Stimulated activated CD8-positive, alpha-beta memory T cell treated with anti-CD3 and anti-CD28 coated beads, Interleukin-4, amount 100 ng/mL, for 24 hours (primary cell): ENCODE measurements at places on chromosomes 2 and 18.

DNA sequence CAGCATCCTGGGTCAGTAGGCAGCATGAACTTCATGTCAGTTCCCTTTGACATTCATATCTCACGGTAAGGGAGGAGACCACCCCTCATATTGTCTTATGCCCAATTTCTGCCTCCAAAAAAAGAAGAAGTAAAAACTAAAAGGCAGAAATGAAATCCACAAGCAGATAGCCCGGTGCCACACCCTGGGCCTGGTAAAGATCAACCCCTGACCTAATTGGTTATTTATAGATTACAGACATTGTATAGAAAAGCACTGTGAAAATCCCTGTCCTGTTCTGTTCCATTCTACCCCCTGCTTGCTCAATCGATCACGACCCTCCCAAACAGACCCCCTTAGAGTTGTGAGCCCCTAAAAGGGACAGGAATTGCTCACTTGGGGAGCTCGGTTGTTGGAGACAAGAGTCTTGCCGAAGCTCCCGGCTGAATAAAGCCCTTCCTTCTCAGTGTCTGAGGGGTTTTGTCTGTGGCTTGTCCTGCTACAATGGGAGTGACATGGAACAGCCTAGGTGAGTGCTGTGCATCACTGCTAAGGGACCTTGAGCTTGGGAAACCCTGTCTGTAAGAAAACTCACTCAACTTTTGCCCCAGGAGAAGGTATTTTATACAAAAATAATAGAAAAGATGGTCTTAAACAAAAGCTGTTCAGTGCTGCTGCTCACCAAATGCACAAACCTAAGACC lies 11.1 kb downstream of the NDUFV2 start:
- DNase-seq: no peak

DNA sequence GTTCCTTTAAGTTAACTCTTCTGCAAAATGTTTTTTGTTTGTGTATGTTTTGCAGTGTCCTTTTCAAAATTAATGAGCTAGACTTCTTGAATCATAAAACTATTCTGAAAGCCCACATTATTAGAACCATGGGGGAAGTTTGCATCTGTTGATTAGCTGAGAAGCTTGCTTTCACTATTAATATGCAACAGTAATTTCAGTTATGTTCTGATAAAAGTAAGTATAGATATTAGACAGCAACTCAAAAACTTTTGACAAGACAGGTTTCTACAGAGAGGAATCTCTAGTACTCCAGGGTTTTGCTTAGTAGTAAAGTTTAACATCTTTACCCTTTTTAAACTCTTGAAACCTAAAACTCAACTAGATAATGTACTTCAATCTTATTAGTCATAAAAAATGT lies 147.8 kb downstream of the UBE2E3 start:
- no peak for DNase-seq

DNA sequence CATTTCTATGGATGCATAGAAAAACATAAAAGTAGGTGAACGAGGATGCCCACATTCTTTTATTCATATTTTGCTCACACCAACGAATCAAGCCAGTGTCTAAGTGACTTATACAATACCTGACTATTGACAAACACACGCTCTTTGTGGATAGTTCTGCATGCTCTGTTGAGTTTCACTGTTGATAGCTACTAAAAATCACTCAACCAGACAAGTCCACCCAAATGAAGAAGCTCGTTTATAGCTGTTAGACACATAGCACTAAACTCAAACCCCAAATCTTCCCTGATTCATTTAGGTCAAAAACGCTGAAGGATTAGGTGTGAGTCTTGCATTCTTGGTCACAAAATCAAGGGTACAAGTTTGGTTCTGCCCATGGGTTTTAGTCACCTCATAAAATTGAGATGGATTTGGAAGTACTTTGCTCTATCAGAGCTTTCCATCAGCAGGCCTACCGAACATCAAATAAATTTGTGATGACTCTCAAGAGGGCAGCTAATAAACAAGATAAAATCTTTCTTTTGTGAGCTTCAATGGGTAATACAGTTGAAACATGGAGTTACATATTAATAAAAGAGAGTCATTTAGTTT lies 92.7 kb upstream of the ETAA1 start:
- DNase-seq: no peak

- no peak for DNase-seq
Measured at GRCh38 chr18:26479681-26480079, 68.7 kb downstream of the KCTD1 start.

- DNase-seq: no peak
Measured at GRCh38 chr2:47843407-47843806, 60.5 kb downstream of the MSH6 start.

- peak; percentile 82 for DNase-seq
Measured at GRCh38 chr2:54330162-54330925, 74.3 kb upstream of the TSPYL6 start.
